ENCODE measurements at places on chromosomes 3 and 15. TPM values are rescaled to one million over a fixed set of nuclear protein-coding genes. Genes with fewer than 3 reads are reported as not detected.

GRCh38 chr3:97928986-97929385 lies 43.2 kb downstream of the RIOX2 start:
- H3K4me1 ChIP-seq, result peaks cover 3% of the 10 kb centered on the region
- no peaks in the 10 kb centered on the region for H3K27me3 ChIP-seq
- no peak overlapping the region for H3K27ac ChIP-seq
- DNase-seq, result no peak

DNA sequence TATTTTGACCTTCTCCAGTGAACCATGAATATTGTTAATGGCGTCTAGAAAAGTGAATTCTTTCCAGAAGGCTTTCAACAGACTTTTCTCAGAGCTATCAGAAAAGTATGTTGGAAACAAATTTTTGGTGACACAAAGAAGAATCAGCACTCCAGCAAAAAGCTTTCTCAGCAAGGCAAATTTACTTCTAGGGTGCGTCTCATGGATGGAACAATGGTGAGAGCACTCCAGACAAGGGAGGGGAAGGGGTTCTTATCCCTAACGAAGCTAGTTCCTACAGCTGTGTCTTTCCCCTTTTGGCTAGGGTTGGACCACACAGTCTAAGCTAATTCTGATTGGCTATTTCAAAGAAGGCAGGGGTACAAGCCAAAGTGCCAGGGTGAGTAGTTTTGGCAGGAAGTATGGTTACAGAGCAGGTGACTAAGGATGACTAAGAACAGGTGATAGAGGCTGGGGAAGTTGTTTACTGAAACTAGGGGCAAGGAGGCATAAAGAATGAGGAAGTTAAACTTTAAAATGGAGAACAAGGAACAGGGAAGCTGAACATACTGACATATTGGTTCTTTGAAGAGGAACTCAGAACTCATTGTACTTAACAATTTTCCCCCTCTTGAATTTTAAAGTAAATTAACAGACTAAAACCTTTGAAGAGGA lies 959.8 kb downstream of the NAALADL2 start:
- no peak for DNase-seq
- no peak overlapping the region for H3K4me3 ChIP-seq
- no peak overlapping the region for H3K27ac ChIP-seq
- no peaks in the 10 kb centered on the region for H3K27me3 ChIP-seq
- no peaks in the 10 kb centered on the region for H3K4me1 ChIP-seq
- H3K36me3 ChIP-seq, result no peaks in the 10 kb centered on the region

GRCh38 chr15:66474135-66474534 lies 23.4 kb downstream of the SNAPC5 start:
- DNase-seq, result no peak
- no peak overlapping the region for H3K4me3 ChIP-seq
- H3K36me3 ChIP-seq, result no peaks in the 10 kb centered on the region
- H3K4me1 ChIP-seq, result peaks cover 17% of the 10 kb centered on the region

The GADL1 gene
- total RNA-seq, result not detected

DNA sequence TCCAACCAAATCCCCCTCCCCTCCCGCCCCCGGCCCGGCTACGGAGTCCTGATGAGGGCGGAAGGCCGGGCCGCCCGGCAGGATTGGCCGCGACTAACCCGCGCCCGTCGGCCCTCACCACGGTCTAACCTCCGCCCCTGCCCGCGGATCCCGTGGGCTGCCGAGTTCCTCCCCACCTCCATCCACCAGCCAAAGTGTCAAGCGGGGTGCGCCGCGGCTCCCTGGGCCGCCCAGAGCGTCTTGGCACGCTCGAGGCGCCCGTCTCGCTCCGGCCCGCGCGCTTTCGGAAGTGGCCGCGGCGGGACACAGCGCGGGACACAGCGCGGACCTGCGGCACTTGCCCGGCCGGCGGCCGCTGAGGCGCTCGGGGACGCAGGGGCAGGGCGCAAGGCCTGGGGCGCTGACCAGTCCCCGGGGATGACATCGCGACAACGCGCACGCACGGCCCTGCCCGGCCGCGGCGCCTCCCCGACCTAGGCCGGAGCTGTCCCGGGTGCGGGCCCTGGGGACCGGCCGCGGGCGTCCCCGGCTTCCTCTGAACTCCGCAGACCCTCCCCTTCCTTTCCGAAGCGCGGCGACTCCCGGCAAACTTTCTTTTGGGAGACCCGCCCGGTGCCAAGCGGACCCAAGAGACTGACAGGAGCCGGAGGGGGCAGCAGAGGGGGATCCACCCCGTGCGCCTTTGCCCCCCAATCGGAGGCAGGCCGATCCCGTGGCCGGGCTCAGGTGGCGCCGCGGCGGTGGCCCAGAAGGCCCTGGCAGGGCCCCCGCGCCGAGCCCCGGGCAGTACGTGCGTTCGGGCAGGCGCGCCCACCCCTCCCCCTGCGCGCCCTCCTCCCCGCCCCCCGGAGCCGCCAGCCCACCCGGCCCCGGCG lies 112.8 kb upstream of the ICE2 start:
- H3K36me3 ChIP-seq, result no peaks in the 10 kb centered on the region
- H3K27me3 ChIP-seq, result no peaks in the 10 kb centered on the region
- H3K4me1 ChIP-seq, result peaks cover 49% of the 10 kb centered on the region
- DNase-seq, result peak; percentile 19
- H3K4me3 ChIP-seq, result peak overlapping the region; percentile 93
- H3K27ac ChIP-seq, result peak overlapping the region; percentile 86

- no peak for DNase-seq
- H3K4me1 ChIP-seq, result no peaks in the 10 kb centered on the region
- H3K27ac ChIP-seq, result no peak overlapping the region
- no peaks in the 10 kb centered on the region for H3K36me3 ChIP-seq
- no peak overlapping the region for H3K4me3 ChIP-seq
These were observed 5.7 kb upstream of the SEMA6D start for GRCh38 chr15:47711655-47712054.

The PARP6 gene
- 133 TPM for total RNA-seq

GRCh38 chr3:194404365-194405140 lies 5.5 kb upstream of the GP5 start:
- no peaks in the 10 kb centered on the region for H3K36me3 ChIP-seq
- DNase-seq, result peak; percentile 70
- peaks cover 3% of the 10 kb centered on the region for H3K4me1 ChIP-seq
- no peaks in the 10 kb centered on the region for H3K27me3 ChIP-seq
- peak overlapping the region; percentile 21 for H3K4me3 ChIP-seq

DNA sequence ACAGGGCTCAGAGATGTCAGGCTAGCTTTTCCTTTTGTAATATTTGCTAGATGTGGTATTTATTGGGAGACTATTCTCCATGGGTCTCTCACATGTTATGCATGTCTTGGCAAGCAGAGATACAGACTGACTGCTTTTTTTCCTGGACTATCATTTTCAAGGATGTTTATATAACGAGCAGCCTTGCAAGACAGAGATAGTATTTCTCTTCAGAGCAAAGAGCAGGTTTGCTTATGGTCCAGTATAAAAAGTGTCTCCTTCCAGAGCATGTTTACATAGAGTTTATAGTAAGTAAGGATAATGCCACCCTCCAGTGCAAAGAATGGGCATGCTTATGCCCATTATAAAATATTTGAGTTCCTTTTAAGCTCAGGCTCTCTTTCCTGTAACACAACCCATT lies 24.6 kb downstream of the GTF2E1 start:
- no peaks in the 10 kb centered on the region for H3K27me3 ChIP-seq
- DNase-seq, result no peak

The BUB1B gene
- total RNA-seq, result 0.77 TPM

DNA sequence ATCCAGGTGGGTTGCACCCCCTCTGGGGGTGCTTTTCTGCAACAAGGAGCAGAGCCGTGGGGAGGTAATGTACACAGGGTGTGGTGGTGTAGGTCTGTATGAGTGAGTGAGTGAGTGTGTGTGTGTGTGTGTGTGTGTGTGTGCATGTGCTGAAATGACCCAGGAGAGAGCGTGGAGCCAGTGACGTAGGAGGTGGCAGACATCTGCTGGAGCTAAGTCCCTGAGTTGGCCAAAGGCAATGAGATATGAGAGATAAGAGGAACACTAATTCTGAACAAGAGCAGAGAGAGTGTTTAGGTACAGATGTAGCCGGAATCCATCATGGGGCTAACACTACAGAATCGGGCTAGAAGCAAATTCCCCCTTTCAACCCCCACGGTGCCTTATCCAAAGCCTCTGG lies 27.6 kb downstream of the BDH1 start:
- DNase-seq, result no peak
- H3K27me3 ChIP-seq, result no peaks in the 10 kb centered on the region
- no peak overlapping the region for H3K27ac ChIP-seq
- H3K36me3 ChIP-seq, result peaks cover 71% of the 10 kb centered on the region

- no peak overlapping the region for H3K4me3 ChIP-seq
- H3K4me1 ChIP-seq, result peaks cover 9% of the 10 kb centered on the region
- DNase-seq, result peak; percentile 46
- no peak overlapping the region for H3K27ac ChIP-seq
- no peaks in the 10 kb centered on the region for H3K36me3 ChIP-seq
These were observed 14.5 kb downstream of the TAGLN3 start for GRCh38 chr3:112013058-112013783.

DNA sequence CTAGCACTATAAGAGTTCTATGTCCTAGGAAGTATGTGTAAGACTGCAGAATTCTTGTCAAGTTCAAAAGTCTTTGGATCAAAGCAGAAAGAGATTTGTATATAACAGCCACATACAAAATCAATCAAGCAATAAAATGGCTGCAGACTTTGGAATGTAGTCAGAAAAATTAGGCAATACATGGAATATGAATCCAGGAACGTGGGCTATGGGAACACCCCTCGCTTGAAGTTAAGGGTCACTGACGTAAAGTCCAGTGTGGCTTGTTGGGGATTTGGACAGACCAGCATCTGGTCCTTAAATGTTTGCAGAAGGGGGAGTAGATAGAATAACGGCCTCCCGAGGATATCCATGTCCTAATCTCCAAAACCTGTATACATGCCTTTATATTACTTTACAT lies 178.6 kb downstream of the ADAMTS9 start:
- no peak for DNase-seq
- H3K4me3 ChIP-seq, result no peak overlapping the region
- H3K27me3 ChIP-seq, result peaks cover 2% of the 10 kb centered on the region
- H3K36me3 ChIP-seq, result no peaks in the 10 kb centered on the region
- no peaks in the 10 kb centered on the region for H3K4me1 ChIP-seq

GRCh38 chr15:72116731-72117485 lies 1.0 kb downstream of the MYO9A start:
- H3K27ac ChIP-seq, result peak overlapping the region; percentile 97
- peak overlapping the region; percentile 91 for H3K4me3 ChIP-seq
- peaks cover 40% of the 10 kb centered on the region for H3K4me1 ChIP-seq
- DNase-seq, result no peak
- H3K36me3 ChIP-seq, result no peaks in the 10 kb centered on the region

DNA sequence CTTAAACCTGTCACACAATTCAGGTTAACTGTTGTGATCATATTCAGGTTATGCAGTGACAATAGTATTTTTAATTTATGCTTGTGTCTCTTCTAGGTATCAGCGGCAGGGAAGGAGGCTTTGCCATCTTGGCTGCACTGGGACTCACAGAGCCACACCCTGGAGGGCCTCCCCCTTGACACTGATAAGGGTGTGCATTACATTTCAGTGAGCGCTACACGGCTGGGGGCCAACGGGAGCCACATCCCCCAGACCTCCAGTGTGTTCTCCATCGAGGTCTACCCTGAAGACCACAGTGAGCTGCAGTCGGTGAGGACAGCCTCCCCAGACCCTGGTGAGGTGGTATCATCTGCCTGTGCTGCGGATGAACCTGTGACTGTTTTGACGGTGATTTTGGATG lies 23.6 kb upstream of the BSN start:
- H3K4me1 ChIP-seq, result peaks cover 5% of the 10 kb centered on the region
- no peaks in the 10 kb centered on the region for H3K27me3 ChIP-seq
- no peak overlapping the region for H3K4me3 ChIP-seq
- H3K36me3 ChIP-seq, result peaks cover 15% of the 10 kb centered on the region
- no peak overlapping the region for H3K27ac ChIP-seq

DNA sequence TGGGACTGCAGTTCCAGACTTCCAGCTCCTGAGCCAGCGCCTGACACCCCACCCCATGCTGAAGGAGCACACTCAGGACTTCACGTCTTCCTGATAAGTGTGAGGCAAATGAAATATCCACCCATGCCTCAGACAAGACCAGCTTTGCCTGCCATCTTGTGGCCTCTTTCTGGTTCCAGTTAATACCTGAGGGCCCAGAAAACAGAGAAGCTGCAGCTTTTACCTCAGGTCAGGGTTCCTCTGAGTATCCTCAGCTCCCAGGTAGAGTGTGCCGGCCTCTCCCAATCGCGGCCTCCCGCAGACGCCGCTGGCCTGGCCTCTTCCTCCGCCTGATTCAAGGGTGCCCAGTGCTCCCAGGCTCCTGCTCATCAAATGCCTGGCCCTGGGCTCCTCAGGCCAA lies 5.1 kb upstream of the KLHL6 start:
- no peak overlapping the region for H3K4me3 ChIP-seq
- H3K4me1 ChIP-seq, result peaks cover 13% of the 10 kb centered on the region
- H3K27ac ChIP-seq, result no peak overlapping the region
- no peaks in the 10 kb centered on the region for H3K27me3 ChIP-seq
- DNase-seq, result peak; percentile 48

GRCh38 chr15:33304924-33305323 lies 5.8 kb upstream of the RYR3 start:
- no peak overlapping the region for H3K4me3 ChIP-seq
- no peak for DNase-seq
- H3K4me1 ChIP-seq, result no peaks in the 10 kb centered on the region
- no peak overlapping the region for H3K27ac ChIP-seq
- peaks cover 22% of the 10 kb centered on the region for H3K27me3 ChIP-seq

- H3K27me3 ChIP-seq, result no peaks in the 10 kb centered on the region
- no peak for DNase-seq
- no peak overlapping the region for H3K4me3 ChIP-seq
- H3K36me3 ChIP-seq, result no peaks in the 10 kb centered on the region
- peaks cover 6% of the 10 kb centered on the region for H3K4me1 ChIP-seq
These were observed 15.3 kb downstream of the FOXP1 start for GRCh38 chr3:71568207-71568606.

DNA sequence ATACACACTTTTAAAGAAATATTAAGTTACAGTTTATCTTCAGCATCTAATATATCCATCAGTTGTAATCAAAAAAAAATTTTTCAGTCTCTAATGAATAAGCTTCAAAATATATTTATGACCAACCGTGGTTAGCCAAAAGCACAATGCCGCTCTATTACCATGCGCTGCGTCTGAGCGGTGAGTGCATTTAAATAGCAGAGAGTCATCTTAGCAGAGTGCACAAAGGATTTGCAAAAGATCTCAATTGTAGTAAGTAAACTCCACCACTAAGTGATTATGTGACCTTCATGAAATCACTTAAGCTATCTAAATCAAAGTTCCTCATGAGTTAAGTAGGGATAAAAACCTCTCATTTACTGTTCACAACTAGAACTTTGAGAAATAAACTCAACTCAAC lies 4.9 kb downstream of the TP63 start:
- peaks cover 9% of the 10 kb centered on the region for H3K4me1 ChIP-seq
- no peak for DNase-seq
- H3K4me3 ChIP-seq, result no peak overlapping the region
- no peak overlapping the region for H3K27ac ChIP-seq
- H3K36me3 ChIP-seq, result no peaks in the 10 kb centered on the region
- H3K27me3 ChIP-seq, result no peaks in the 10 kb centered on the region

The PLA2G4D gene
- not detected for total RNA-seq

GRCh38 chr3:51940648-51941462 lies 849 bp downstream of the RRP9 start:
- peaks cover 36% of the 10 kb centered on the region for H3K4me1 ChIP-seq
- H3K27me3 ChIP-seq, result no peaks in the 10 kb centered on the region
- H3K4me3 ChIP-seq, result peak overlapping the region; percentile 91
- H3K27ac ChIP-seq, result peak overlapping the region; percentile 93
- H3K36me3 ChIP-seq, result peaks cover 33% of the 10 kb centered on the region

- no peak overlapping the region for H3K27ac ChIP-seq
- peaks cover 5% of the 10 kb centered on the region for H3K27me3 ChIP-seq
- no peak overlapping the region for H3K4me3 ChIP-seq
- peaks cover 1% of the 10 kb centered on the region for H3K36me3 ChIP-seq
- H3K4me1 ChIP-seq, result peaks cover under 1% of the 10 kb centered on the region
These were observed 31.0 kb downstream of the ENTPD3 start for GRCh38 chr3:40417845-40418543.
